ENCODE measurements at places on chromosomes 7 and 10.

GRCh38 chr10:23337616-23338015, 7.0 kb downstream of the C10orf67 start:
- no peak for DNase-seq

DNA sequence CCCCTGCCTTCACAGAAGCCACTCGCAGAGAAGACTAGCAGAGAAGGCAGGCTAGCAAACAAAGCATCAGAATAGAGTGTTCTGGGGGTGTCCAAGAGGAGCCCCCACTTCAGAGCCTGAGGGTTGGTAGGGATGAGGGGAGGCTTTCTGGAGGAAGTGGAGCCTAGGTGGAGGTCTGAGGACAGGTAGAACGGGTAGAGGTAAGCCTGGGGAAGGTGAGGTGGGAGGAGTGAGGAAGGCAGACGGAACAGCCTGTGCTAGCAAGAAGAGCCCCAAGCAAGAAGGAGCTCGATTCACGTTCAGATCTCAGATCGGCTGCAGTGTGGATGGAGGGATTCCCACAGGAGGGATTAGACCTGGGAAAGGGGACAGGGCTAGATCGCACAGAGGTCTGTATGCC, 66.0 kb upstream of the DUSP5 start:
- DNase-seq: no peak

DNA sequence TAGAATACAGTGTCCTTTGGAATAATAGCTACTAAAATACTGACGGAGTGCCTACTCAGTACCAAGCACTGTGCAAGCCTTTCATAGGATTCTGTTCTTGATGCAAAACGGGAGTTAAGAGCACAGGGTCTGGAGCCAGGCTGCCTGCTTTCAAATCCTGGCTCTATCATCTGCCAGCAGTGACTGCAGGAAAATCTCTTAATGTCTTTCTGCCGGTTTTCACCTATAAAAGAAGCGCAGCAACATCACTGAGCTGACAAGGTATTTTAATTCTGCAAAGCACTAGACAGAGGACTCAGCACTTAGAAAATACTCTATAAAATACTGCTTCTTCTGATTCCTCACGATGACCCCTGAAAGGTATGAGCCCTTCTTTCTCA, 659 bp downstream of the FIGNL1 start:
- no peak for DNase-seq

DNA sequence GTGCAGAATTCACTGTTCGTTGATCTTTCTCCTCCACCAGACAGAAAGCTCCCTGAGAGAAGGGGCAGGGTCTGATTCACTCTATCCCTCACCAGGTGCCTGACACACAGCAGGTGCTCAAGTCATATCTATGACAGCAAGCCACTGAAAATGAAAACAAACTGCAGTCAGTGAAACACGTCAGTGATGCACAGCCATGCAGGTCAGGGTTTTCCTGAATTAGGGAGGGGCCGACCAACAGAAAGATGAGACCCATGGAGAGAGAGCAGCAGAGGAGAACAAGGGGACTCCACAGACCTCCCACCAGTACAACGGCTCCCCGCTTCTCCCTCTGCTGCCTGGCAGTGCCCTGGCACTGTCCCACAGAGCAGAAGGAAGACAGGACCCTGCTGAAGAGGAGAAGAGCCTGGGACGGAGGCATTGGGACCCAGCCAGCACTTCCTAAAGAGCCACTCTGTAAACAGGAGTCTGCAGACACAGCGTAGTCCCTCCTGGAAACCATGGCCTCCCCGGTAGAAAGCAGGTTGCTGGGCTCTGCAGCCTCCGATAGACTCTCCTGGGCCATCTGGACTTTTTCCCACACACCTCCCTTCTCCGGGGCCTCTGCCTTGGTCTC, 50.3 kb downstream of the FAM53B start:
- DNase-seq: no peak

DNA sequence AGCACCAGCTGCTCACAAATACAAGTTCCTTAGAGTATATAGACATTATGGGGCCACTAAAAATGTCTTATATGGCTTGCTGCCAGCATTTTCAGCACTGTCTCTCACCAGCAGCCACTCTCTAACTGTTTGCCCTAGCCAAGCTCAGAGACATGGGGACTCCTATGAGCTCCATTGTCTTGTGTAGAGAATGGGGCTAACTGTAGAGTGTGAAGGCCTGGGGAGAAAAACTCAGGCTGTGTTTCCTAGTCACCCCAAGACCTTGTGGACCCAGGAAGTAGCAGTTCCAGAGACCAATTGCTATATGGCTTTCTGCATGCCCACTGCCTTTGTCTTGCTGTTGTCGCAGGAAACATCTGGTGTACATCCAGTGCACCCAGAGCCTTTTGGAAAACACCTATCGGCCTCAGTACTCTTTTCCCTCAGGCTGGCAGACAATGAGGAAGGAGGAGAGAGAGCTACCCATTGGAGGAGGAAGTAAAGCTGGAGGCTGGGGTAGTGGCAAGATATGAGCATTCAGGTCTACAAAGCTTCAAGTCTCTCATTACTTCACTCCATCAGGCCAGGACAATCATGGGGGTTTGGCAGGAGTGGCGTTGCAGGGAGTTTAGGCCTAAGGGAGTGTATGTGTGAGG, 28.4 kb downstream of the ENTPD1 start:
- no peak for DNase-seq

GRCh38 chr10:26269754-26270153, 53.2 kb downstream of the GAD2 start:
- no peak for DNase-seq

Measured in activated CD4-positive, alpha-beta T cell treated with anti-CD3 and anti-CD28 coated beads for 24 hours (primary cell).